NCI-H1105 treated with DMSO at 0.1 percent for 48 hours (cell line): ENCODE measurements at places on chromosomes 5 and 9.

- DNase-seq, result no peak
Observed at GRCh38 chr9:135550344-135550918, 4.5 kb downstream of the OBP2A start.

DNA sequence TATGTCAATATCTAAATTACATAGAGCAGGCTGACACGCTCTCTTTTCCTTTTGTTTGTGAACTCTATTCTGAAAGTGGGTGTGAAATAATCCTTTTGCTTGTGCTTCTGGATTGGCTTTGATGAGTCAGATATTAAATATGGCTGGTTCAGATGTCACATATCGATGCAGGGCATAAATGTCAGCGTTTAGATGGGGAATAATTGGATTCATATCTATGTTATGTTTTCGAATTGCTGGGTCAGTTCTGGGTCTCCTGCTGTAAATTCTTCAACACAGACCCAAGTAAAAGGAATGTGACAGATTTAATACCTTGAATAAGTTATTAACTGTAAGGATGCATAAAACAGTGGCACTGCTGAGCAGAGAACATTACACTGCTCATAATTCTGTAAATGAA, 118.7 kb upstream of the SNX2 start:
- DNase-seq, result no peak

DNA sequence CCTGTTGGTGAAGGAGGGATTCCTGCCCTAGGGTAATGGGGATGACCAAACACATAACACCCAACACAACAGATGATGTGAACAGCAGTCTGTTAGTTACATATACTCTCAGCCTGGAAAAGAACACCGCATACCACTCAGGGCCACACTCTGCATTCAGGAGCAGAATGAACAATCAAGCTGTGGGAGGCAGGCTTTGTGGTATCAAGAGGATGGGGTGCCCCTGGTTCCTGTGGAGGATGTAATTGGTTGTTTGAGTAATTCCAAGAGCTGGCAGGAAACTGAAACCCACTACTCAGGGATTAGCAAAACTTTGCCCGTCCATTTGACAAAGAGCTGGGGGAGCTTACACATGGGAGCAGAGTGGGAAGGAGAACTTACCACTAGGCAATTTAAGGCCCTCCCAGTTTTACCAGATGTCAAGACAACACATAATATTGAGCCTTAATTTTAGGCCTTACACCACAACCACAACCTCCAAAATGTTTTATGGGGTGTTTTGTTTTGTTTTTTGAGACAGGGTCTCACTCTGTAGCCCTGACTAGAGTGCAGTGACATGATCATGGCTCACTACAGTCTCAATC, 15.6 kb upstream of the PRKAA1 start:
- no peak for DNase-seq

DNA sequence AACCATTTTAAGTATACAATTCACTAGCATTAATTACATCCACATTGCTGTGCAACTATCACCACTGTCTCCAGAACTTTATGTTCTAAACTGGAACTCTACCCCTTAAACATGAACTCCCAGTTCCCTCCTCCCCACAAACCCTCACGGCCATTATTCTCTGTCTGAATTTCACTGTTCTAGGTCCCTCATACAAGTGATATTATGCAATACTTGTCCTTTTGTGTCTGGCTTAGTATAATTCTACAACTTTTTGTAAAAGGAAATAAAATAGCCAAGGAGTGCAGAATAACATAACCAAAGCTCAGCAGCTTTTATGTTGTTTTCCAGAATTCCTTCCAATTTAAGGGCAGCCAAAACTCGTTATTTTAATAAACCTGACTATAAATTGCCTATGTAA, 53.2 kb downstream of the NAA35 start:
- no peak for DNase-seq

DNA sequence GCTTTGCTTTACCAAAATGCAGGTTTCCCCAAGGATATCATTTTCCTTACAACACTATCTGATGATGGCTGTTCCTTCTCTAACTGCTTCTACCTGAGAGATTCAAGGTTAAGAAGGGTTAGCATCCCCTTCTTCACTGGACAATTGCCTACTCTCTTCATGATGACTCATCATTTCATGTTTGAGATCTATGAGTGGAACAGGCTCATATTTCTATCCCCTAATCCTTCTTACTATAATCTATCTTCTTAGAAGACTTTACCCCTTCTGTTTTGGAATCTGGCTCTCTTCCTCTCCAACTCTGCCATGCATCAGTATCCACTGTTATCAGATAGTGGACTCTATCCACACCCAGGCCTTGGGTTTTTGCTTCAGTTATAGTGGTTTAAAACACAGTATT, 54.3 kb downstream of the NR3C1 start:
- DNase-seq, result no peak
